ENCODE measurements at places on chromosomes 11 and 22.

DNA sequence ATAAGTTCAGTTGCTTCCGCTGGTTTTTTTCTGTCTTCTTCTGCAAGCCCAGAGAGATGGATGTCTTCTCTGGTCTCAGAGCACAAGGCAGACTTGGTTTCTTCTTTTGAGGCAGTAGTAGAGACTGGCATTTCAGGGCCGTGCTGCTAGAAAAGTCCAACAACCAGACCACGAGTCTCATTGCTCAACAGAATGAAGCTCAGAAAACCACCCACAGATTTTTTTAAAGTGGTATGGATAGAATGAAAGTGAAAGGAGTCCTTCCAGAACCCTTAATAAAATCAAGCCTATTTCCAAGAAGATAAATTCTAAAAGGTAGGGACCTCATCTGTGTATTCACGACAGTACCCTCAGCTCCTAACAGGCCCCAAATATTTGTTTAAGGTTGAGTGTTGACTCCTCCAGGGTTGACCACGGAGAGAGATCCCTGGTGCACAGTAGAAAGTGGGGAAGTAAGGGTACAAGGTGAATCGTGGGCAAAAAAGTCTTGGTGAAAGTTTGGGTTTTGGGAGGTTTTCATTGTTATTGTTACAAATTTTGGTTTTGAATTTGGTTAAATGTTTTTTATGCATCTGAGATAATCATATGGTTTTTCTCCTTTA, 43.6 kb upstream of the DDX6 start:
- DNase-seq: no peak

GRCh38 chr11:116427337-116427902, 345.4 kb downstream of the BUD13 start:
- DNase-seq: no peak

GRCh38 chr22:42300259-42301076, 30.0 kb upstream of the TCF20 start:
- no peak for DNase-seq

- DNase-seq: no peak
Observed at GRCh38 chr11:2791139-2791520, 91.3 kb upstream of the KCNQ1OT1 start.

- no peak for DNase-seq
Observed at GRCh38 chr11:109040303-109040702, 375.4 kb downstream of the DDX10 start.

- DNase-seq: no peak
Observed at GRCh38 chr22:37010174-37010573, 9.1 kb downstream of the TST start.

DNA sequence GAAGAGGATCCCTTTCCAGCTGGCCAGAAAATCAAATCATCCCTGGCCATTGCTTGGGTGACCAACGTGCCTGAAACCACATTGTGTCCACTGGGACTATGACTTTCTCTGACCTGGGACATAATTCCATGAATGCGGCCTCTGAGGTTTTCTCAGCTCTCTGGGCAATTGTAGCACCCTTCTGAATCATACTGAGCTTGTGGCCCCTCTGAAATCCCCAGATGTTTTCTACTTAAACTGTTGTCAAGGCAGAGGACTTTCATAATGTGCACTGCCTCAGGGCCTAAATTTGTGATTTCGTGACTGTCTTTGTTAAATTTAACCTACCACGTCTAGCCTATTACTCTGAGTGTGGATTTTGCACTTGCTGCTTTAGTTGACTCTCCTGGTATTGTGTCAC, 321.1 kb upstream of the PLET1 start:
- DNase-seq: no peak

GRCh38 chr11:125245299-125245698, 80.7 kb downstream of the PKNOX2 start:
- DNase-seq: no peak

GRCh38 chr11:61832754-61833153, 4.7 kb downstream of the FADS2 start:
- no peak for DNase-seq

DNA sequence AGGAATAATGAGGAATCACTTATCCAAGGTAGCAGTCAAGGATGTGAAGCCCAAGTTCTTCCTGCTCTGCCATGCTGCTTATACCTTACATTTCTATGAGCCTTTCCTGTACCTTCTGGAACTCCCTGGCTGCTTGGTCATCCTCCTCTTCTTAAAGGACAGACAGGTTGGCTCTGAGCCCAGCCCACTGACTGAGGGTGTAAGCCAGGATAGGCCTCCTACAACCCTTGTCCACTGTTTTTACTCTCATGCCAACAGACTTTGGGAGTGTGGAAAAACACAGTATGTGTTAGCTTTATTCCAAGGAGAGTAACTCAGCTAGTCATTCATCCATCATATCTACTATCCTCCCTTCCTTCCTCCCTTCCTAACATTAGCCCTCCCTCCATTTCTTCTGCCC, 47.5 kb downstream of the IRAG1 start:
- no peak for DNase-seq

DNA sequence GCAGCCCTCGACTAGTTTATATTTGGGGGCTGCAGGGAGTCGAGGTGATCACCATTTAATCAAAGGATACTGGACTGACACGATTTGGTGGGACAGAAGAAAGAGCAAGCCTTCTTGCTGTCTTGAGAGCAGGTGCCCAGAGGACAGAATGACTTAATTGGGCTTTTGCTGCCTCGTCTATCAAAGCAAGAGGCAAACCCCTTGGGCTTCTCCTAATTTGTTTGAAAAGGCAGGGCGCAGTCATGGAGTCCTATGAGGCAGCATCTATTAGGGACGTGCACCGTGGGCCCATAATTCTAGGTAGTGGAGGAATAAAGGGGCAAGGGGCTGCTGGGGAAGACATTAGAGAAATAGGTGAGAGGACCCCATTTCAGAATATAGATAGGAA, 1411.3 kb downstream of the TBC1D22A start:
- DNase-seq: no peak

- no peak for DNase-seq
Observed at GRCh38 chr11:33419924-33420323, 162.7 kb downstream of the HIPK3 start.

DNA sequence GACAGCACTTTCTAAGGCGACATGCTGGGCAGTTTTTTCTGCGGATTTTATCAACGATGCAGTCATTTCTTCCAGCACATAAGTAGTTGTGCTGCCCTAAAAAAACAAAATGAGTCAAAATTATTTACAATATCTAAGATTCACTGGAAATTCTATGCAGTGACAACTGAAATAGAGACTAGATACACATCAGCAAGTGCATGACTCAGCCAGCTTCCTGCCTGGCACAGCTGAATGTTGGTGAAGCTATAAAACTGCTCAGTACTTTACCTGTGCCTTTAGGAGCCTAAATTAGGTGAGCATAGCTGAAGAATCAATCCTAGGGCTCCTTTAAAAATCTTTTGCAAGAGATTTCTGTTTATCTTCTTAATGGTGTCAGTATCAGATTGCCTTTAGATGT, 37.8 kb downstream of the PGR start:
- no peak for DNase-seq

DNA sequence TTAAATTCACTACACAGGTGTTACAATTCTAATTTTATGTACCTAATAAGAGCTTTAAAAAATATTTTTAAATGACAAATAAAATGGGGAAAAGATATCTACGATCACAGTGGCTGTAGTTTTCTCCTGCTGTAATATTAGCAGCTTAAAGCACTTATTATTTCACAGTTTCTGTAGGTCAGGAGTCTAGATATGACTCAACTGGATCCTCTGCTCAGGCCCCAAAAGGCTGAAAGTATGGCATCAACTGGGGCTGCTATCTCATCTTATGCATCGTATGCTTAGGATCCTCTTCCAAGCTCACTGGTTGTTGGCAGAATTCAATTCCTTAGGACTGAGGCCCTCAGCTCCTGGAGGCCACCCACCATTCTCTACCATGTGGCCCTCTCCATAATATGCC, 12.8 kb downstream of the FBXO3 start:
- DNase-seq: no peak

DNA sequence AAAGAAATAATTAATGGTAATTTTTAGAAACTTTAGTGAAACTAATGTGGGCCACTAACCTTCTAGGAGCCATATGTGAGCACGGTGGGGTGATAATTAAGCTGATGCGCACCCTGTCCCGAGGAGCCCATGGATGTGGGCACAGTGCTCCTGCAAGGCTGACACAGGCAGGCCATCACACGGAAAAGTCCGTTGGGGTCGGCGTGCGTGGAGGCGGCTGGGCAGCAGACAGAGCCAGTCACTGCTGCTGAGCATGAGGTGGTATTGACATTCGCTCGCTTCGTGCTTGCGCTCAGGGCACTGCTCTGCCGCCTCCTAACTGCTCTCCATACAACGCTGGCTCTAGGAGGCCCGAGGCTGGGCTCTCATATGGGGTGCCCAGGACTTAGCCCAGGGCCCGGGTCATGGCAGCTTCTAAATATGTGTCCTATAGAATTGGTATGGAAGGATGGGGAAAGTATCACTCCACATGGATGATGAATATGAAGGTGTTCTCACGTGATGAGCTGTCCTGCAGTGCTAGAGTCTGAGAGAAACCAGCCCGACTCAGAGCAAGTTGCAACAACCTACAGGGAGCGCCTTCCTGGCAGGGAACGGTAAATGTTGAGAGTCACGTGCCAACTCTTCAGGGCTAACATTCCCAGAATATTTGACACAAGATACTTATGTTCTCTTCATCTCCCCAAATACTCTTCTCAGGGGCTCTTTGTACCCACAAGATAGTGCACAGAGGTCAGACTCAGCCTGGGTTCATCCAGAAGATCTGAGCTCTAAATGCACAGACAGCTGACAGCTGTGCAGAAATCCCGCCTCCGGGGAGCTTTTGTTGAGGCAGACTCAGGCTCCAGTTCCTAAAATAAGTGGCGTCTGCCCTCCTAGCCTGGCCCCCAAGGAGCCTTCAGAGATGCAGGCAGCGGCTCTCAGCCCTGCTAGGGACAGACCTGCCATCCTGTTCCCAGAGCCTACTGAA, 50.6 kb upstream of the ARFGAP3 start:
- no peak for DNase-seq
